Stimulated activated CD8-positive, alpha-beta memory T cell treated with anti-CD3 and anti-CD28 coated beads, Interleukin-7, amount 100 ng/mL, for 1 hour (primary cell): ENCODE measurements at places on chromosomes 2 and 18.

DNA sequence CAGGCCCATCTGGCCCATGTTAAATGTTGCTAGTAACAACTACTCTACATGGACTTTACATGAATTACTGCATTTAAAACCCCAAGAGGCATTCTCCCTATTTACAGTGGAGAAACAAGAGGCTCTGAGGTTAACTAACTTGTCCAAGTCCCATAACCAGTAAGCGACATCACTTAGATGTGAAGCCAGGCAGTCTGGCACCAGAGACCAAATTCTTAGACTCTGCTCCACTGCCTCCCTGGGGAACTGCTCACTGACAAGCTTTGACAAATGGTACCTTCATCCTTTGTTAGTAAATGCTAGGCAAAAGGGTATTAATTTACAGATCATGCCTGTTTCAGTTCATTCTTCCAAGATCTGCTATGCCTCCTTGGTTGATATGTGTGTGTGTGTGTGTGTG lies 124.8 kb downstream of the AFF3 start:
- DNase-seq: no peak

DNA sequence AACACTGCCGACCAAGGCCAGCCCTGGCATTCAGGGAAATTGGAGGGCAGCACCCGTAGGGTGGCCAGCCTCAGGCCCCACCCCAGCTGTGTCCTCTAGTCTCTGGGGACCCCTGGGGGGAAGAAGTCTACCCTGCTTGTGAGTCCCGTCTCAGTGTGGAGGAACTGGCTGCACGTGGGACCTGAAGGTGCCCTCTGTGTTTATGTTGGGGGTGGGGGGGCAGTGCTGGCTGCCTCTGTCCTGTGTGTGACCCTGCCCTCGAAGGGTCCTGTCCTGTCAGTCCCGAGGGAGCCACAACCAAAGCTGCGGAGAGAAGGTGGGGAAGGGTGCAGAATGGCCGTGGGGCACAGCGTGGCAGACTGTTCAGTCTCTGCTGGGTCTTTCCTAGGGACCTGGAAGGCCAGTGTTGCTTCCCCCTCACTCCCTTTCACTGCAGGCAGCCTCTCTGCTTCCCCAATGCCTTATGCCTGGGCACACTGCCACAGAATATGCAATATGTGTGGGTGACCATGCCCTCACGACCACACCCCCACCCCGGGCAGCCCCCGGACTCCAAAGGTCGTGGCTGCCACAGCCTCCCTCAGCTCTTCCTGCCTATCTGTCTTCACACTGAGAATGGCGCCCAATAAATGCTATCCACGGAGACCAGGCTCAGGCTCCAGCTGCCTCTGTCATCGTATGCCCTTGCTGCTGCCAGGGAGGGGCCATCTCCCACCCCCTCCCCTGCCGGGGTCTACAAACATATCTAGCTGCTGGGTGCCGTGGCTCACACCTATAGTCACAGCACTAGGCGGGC lies 33.3 kb upstream of the SLC35F6 start:
- no peak for DNase-seq

DNA sequence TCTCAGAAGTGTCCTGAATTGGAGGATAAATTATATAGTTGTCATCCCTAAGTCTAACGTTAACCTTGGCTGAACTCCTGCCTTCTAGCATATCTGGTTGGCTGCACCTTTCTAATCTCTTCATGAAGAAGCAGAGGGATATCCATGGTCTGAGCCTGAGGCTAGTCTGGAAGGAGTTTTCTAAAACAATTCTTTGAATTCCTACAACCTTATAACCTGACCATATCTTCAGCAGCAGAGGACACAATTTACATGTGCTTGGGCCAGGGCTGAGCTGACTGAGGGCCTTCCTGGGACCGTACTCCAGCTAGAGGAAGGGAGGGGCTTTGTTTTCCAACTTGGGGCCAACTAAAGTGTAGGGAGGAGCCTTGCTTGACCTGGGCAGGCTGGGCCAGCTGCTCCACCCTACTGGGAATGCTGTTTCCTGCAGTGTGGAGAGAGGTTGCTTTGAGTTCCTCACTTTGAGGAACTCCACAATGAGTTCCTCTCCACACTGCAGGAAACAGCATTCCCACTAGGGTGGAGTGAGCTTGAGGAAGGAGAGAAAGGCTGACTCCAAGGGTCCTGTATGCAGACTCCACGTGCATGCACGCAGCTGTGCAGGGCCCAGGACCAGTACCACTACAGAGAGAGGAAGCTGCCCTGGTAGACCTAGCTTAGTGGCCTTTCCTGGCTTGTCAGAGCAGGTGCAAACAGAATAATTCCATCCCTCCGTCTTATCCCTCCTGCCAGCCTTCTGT lies 19.6 kb downstream of the CEP68 start:
- DNase-seq: no peak

GRCh38 chr2:104702031-104702850 lies 151.7 kb upstream of the POU3F3 start:
- no peak for DNase-seq

DNA sequence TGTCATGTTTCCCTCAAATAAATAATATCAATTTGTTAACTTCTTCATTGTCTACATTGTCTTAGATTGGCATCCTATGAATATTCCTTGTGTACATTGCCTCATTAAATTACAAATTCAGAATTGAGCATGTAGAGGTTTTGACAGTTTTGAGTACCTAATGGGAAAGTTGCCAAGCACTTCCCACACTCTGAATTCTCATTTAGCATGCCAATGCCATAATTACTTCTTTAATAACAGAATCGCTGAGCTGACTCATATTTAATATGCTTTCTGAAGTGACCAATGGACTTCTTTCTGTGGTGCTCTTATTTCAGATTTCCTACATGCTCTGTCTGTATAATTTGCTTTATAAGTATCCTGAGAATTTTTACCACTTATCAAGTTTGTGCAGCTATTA lies 114.4 kb upstream of the NOL4 start:
- DNase-seq: no peak

GRCh38 chr2:154193246-154193645 lies 321.5 kb downstream of the GALNT13 start:
- no peak for DNase-seq

GRCh38 chr18:6054256-6054842 lies 159.0 kb upstream of the TMEM200C start:
- DNase-seq: no peak

- no peak for DNase-seq
Measured at GRCh38 chr2:58645017-58645416, 403.9 kb upstream of the FANCL start.

DNA sequence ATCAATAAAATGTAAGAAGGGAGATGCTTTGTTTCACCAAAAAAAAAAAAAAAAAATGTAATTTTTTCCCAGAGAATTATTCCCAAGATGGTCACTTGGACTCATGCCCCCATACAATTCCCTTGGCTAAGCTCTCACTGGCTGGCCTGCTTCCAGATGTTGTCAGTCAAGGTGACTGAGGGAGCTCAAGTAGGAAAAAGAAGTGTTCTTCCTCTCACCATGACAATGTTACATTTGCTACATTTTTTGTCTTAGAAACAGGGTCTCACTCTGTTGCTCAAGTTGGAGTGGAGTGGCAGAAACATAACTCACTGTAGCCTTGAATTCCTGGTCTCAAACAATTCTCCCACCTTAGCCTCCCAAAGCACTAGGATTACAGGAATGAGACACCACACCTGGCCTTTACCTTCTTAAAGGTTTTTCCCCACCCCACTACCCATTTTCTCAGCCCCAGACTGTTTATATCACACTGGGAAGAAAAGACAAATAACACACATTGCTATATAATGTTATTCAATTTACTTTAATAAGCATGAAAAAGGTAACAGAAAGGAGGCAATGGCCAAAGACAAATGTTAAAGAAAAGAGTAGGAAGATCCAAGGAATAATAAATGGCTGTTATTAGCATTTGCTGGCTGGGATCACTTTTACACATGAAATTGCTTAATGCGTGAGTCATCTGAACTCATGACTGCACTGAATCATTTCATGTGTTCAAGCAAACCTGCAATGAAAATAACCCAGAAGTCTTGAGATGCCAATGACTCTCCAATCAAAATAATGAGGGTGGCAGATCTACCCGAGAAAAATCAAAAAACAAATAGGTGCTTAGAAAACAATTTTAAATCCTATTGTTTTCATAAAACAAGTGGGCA lies 45.2 kb downstream of the ACVR1 start:
- DNase-seq: no peak
